ENCODE measurements at places on chromosomes 6 and 20.

DNA sequence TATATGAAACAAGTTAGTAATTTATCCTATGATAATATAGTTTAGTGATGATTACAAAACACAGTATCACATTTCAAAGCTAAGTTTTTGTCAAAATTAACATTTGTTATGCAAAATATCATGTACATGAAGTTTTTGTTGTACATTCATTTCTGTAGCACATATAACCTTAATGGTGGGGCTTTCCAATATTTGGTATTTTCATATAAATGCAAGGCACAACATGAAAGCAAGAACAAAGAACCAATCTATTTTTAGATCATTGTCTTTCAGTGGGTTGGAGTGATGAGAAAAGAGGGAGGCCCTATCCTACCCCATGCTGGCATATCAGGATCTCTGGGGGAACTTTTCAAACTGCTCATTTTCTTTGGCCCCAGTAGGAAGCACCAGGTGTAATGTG lies 53.4 kb downstream of the FAM83B start:
- no peak for DNase-seq

DNA sequence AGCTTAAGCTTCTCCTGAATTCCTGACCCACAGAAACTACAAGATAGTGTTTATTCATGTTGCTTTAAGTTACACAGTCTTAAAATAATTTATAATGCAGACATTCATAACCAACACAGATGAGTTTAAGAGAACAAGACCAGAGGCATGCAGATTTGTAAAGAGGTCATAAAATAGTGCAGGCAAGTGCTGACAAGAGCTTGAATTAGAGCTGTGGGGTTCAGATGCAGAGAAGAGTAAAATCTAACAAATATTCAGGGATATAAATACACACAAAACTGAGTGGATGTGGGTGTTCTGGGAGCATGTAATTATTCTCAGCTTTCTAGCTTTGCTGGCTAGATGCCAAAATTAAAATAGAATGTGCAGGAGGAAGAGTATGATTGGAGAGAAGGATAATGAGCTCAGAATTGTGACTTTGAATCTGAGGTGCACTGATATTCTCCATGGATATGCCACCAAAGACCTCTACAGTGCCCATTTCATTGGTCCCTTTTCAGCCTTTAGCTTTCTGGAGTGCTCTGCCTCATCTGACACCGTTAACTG lies 291.9 kb upstream of the SGK1 start:
- DNase-seq = no peak

DNA sequence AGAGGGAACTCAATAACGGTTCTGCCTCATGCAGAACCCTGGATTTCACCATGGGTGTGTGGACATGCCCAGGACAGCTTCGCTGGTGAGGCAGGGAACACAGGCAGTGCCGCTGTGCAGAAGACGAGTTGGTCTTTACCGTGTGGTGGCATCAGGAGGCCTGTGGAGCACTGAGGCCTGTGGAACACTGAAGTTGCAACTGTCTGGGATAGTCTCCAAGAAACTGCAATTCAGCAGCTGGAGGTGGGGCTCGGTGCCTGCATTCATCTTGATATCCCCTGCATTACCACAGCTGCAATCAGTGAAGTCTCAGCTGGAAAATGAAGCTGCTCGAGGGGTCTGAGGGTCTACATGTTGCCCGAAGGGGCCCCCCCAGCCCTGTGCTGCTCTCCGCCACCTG lies 202.4 kb upstream of the CDH4 start:
- DNase-seq = no peak

DNA sequence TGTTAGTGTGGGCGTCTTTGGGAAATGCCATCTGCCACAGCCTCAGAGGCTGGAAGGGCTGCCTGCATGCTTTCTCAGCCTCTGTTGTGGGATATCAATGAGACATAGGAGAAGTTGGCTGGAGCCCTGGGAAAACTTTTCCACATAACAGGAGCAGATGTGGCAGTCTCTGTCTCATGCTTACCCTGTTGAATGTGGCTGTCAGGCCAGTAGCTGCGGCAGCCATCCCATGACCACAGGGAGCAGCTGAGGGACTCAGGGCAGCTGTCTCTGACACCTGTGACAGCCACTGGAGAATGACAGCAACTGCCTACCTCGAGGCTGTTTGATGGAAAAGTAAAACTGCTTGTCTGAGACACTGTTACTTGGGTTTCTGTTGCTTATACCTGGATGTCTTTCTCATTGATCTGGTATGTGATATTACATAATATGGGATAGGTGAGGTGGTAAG lies 64.4 kb downstream of the TULP4 start:
- DNase-seq = no peak

DNA sequence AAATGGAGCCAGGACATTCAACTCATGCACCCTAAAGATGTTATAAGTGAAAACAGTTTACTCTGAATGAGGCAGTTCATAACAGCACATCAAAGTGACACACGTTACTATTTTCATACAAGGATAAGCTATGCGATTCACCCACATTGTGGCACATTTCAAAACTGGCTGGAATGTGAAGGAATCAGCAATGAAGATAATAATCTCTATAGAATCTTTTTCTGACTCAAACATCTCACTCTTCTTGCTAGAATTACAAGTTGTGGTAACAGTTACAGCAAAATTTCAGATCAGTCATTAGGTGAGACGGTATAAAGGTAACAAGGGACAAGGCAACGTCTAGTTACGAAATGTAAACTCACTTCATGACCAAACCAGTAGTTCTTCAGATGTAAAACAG lies 17.5 kb downstream of the TMEM244 start:
- DNase-seq = peak; percentile 50

DNA sequence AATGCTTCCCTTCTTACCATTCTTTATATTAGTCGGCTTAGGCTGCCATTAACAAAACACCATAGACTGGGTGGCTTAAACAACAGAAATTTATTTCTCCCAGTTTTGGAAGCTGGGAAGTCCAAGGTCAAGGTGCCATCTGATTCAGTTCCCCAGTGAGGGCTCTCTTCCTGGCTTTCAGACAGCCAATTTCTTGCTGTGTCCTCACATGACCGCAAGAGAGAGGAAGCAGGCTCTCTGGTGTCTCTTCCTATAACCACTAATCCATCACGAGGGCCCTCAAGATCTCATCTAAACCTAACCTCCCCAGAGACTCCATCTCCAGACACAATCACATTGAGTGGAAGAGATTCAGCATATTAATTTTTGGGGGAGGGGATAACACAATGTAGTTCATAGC lies 193.0 kb upstream of the SGK1 start:
- DNase-seq = no peak

DNA sequence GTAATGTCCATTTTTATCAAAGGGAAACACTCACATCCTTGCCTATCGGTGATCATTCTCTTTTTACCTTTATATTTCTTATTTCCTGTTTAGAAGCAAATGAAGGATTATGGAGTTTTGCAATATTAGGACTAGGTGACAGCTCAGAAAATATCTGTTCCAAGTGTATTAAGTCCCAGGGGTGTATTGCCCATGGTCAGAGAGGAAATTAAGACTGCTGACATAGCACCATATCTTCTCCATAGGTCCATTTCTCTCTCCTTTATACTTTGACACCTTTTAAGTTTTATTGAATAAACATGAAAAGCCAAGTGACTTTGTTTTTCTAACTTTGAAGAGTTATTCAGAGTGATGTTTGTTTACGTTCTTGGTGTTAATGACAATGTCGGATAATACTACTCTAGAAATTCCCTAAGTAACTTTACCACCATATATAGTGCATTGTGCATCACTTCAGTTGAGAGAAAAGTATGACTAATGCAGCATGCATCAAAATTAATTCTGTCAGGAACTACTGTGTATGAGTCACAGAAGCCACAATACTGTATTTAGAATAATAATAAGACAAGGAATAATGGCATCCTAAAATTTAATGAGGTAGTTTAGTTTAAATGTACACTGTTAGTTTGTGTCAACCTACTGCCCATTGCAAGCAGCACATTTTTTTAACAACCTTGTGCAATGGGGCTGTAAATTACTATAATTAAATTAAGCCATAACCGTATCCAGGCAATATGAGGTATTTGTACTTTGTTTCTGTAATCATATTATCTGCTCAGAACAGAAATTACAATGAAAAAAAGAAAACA lies 474.4 kb upstream of the RNF217 start:
- DNase-seq = peak; percentile 23

GRCh38 chr20:14672066-14672465 lies 334.7 kb upstream of the FLRT3 start:
- no peak for DNase-seq

- no peak for DNase-seq
Observed at GRCh38 chr20:37816003-37816402, 86.9 kb upstream of the VSTM2L start.

DNA sequence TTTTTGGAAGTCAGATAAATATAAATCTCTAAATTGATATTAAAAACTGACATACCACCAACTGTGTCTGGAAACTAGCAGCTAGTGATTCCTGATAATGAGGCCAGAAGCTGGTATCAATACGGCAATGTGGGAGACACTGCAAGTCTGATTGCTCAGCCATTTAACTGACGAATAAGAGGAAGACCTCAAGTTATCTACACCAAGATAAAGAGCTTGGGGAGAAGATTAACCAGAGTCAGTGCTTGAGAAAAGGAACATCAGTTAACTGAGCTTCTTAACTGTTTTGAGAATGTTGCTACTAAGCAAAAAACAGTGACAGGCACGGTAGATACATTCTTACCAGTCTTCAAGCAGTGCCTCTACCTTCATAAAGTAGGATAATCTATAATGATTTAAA lies 140.4 kb upstream of the TENT5A start:
- DNase-seq = no peak

GRCh38 chr6:111239461-111239860 lies 152.2 kb downstream of the SLC16A10 start:
- no peak for DNase-seq

GRCh38 chr6:119594907-119595306 lies 245.3 kb upstream of the MAN1A1 start:
- DNase-seq = peak; percentile 10

DNA sequence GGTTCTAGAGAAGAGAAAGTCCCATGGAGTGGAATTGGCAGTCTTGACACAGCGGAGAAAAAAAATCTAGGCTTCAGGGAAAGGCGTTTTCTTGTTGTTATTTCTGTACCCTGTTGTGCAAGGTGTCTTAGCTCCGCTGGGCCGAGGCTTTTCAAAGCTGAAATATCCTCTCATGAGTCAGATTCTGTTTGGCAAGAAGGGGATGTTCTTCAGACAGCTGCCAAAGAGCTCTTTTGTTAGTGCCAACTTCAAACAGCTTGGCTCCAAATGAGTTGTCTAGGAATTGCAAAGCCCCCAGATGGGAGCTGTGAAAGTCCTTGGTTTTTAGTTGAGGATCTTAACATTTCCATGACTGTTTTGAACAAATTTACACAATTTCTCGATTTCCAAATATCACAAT lies 45.6 kb downstream of the LRRN4 start:
- peak; percentile 85 for DNase-seq

GRCh38 chr6:26196846-26197635 lies 109.8 kb downstream of the HFE start:
- DNase-seq = peak; percentile 95

DNA sequence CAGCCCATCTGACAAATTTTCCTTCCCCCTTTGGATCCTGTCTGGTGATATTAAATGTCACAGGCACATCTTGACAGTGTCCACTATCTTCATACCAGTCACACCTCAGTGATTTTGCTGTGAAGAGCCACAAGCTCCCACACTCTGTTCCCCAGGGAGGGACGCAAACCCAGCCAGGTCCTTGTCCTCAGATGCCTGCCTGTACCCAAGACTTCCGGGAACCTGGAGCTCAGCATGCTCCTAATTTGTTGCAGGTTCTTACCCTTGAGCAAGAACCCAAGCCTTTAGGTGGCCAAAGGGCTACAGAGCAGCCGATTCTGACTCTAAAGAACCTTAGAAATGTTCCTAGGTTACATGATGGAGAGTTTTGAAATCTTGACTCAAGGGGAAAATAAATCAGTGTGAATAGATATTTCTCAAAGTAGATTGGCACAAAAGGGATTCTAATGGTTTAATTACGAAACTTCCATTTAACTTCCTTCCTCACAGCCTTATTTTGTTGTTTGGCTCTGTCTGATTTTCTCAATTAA lies 66.2 kb upstream of the MTHFD1L start:
- DNase-seq = no peak

- no peak for DNase-seq
Observed at GRCh38 chr20:61759286-61760065, 306.2 kb downstream of the TAF4 start.

- DNase-seq = no peak
Observed at GRCh38 chr20:18983796-18984195, 170.2 kb downstream of the SCP2D1 start.

DNA sequence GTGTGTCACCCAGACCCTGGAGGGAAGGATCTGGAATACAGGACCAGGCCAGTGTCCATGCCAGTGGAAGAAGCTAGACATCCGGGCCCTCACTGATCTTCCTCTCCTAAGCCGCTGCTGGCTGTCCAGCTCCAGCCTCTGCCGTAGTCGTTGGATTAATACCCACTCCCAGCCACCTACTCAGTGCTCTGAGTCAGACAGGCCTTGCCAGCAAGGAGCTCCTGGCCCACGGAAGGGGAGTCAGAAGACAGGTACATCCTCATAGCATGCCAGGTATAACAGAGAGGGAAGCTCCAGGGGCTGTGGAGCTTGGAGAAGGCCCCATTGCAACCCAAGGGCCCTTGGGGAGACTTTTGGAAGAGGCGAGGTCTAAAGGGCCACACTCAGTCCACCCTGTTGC lies 49.0 kb downstream of the STK35 start:
- DNase-seq = no peak

DNA sequence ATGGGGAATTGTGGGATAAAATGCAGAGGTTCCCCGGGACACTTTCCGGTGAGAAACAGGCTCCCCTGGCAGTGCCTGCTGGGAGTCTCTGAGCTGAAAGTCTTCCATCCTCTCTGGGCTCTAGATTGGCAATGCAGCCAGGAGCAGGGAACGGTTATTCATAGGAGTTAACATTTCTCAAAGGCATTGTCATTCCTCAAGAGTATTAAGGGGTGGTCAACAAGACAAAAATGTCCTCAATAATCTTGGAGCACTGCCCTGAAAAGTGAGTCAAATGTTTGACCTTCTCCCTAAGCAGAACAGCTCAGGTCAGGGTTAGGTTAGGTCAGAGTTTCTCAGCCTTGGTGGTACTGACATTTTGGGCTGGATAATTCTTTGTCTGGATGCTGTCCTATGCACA lies 13.2 kb downstream of the BPIFB1 start:
- DNase-seq = no peak

- peak; percentile 58 for DNase-seq
Observed at GRCh38 chr20:50504231-50504823, 5.9 kb upstream of the PTPN1 start.

GRCh38 chr20:32466739-32467505 lies 108.8 kb downstream of the ASXL1 start:
- no peak for DNase-seq

- no peak for DNase-seq
Observed at GRCh38 chr20:36184816-36185776, 30.6 kb downstream of the EPB41L1 start.

GRCh38 chr20:12177657-12178293 lies 260.1 kb downstream of the BTBD3 start:
- DNase-seq = no peak

DNA sequence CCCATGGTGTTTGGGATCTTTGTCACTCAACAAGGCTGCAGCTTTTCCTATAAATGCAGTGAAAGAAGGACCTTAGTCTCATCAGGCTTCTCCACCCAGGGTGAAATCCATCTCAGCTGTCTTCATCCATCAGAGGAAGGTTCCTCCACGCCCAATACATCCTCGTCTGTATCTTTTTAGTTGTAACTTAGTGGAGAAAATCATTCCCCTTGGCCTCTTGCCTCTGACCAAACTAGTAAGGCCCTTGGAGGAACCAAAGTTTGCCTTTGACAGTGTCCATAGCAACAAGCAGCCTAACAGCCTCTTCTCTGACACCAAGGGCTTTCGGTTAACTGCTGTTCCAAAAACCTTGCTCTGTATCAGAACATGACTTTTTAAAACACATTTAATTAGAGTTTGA lies 230.3 kb upstream of the ECI2 start:
- DNase-seq = no peak

- peak; percentile 0 for DNase-seq
Observed at GRCh38 chr20:15618912-15619311, 954.3 kb downstream of the KIF16B start.
